ENCODE measurements at places on chromosomes 4 and X. TPM values are rescaled to one million over a fixed set of nuclear protein-coding genes. Genes with fewer than 3 reads are reported as not detected.
A peak's percentile ranks its signal among the peaks of the same experiment; 100 is the strongest.

Gene SERPINA7
- total RNA-seq, result not detected

Gene KLHL15
- 3.4 TPM for total RNA-seq

Gene GIMD1
- not detected for total RNA-seq

- no peak for DNase-seq
- no peaks in the 10 kb centered on the region for H3K36me3 ChIP-seq
- peaks cover 3% of the 10 kb centered on the region for H3K4me1 ChIP-seq
- no peak overlapping the region for H3K27ac ChIP-seq
- H3K27me3 ChIP-seq, result no peaks in the 10 kb centered on the region
Measured at GRCh38 chr4:41468122-41468521, 69.8 kb upstream of the LIMCH1 start.

DNA sequence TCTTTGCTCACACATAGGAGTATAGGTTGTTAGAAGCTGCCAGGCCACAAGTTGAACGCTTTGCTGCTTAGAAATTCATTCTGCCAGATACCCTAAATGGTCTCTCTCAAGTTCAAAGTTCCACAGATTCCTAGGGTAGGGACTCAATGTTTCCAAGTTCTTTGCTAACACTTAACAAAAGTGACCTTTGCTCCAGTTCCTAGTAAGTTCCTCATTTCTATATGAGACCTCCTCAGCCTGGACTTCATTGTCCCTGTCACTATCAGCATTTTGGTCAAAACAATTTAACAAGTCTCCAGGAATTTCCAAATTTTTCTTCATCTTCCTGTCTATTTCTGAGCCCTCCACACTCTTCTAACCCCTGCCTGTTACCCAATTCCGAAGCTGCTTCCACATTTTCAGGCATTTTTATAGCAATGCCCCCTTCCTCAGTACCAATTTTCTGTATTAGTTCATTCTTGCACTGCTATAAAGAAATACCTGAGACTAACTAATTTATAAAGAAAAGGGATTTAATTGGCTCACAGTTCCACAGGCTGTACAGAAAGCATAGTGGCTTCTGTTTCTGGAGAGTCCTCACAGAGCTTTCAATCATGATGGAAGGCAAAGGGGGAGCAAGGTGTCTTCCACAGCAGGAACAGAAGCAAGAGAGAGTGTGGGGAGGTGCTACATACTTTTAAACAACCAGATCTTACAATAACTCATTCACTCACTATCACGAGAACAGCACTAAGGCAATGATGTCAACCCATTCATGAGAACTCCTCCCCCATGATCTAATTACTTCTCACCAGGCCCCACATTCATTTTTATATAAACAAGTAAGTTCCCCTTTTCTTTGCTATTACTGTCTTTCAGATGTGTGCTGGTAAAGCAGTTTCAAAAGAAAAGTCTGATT, 11.5 kb upstream of the TLR1 start:
- no peaks in the 10 kb centered on the region for H3K36me3 ChIP-seq
- H3K4me3 ChIP-seq, result no peak overlapping the region
- peak overlapping the region; percentile 72 for H3K27ac ChIP-seq
- no peaks in the 10 kb centered on the region for H3K27me3 ChIP-seq

DNA sequence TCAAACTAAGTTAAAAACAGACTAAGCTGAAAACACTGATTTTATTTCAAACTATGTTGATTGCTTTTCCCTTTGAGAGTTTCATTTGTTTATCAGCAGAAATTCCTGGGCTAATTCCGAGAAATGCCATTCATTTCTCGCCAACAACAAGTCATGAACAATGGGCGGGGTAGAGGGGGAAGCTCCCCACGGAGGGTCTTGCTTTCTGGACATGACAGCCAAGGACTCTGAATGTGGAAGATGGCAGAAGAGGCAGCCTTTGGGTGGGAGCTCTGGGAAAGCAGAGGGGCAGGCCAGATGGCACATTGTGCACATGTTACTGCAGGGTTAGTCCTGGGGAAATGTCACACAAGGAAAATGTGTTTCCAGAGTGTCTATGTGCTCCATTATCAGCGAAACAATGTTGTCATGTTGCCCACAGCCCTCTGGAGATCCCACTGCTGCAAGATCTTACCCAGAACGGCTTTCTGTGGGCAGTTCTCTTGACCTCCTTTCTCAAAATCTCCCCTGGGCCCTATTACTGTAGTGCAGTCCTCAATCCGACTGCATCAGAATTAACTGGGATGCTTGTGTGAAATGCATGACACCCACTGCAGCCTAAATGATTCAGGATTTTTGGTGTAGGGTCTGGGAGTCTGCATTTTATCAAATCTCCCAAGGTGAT, 45.0 kb downstream of the CHRDL1 start:
- no peak overlapping the region for H3K27ac ChIP-seq
- no peak overlapping the region for H3K4me3 ChIP-seq
- no peaks in the 10 kb centered on the region for H3K36me3 ChIP-seq
- DNase-seq, result no peak
- no peaks in the 10 kb centered on the region for H3K4me1 ChIP-seq

- H3K36me3 ChIP-seq, result no peaks in the 10 kb centered on the region
- DNase-seq, result no peak
- no peaks in the 10 kb centered on the region for H3K27me3 ChIP-seq
- H3K4me1 ChIP-seq, result no peaks in the 10 kb centered on the region
- no peak overlapping the region for H3K4me3 ChIP-seq
Measured at GRCh38 chrX:57453901-57454300, 137.9 kb upstream of the ZXDB start.

DNA sequence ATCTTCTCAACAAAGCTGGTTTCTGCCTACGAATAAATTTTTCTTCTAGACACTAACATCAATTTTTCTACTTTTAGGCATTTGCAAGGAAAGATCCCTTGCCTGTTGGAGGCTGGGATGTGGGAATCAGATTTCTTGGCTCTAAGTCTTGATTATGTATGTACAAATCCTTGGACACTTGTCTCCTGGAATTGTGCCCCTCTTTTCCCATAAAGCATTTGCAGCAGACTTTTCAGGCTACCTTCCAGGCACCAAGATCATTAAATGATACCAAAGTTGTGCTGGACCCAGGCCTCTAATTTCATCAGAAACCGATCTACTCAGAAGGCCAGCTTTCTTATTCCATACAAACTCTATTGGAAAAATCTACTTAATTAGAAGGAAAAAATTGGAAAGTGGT, 339.5 kb upstream of the DIPK2B start:
- H3K36me3 ChIP-seq, result no peaks in the 10 kb centered on the region
- no peak overlapping the region for H3K27ac ChIP-seq
- DNase-seq, result no peak
- no peaks in the 10 kb centered on the region for H3K4me1 ChIP-seq
- H3K27me3 ChIP-seq, result no peaks in the 10 kb centered on the region
- H3K4me3 ChIP-seq, result no peak overlapping the region

GRCh38 chr4:155639704-155640523, 26.7 kb upstream of the GUCY1A1 start:
- no peak overlapping the region for H3K27ac ChIP-seq
- no peaks in the 10 kb centered on the region for H3K36me3 ChIP-seq
- DNase-seq, result no peak
- H3K4me1 ChIP-seq, result peaks cover 22% of the 10 kb centered on the region
- no peak overlapping the region for H3K4me3 ChIP-seq

- DNase-seq, result no peak
- no peak overlapping the region for H3K27ac ChIP-seq
- no peaks in the 10 kb centered on the region for H3K4me1 ChIP-seq
- H3K36me3 ChIP-seq, result no peaks in the 10 kb centered on the region
- no peaks in the 10 kb centered on the region for H3K27me3 ChIP-seq
Measured at GRCh38 chrX:151570561-151570960, 7.1 kb downstream of the PASD1 start.

DNA sequence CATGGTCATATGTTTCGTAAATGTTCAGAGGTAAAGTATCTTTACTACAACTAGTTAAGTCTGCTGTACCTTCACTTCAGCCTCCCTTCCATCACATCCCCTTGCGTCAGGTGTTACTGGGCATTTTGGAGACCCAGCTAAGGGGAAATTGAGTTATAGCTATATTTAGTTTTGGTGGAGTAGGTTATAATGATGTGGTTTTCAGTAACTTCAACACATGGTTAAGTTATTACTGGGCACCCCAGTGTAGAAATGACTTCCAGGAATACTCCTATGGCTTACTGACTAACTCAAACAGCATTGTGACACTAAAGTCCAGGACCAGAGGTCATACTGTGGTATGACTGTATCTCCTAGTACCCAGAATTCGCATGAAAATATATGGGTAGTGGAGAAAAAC, 23.4 kb upstream of the ACSL1 start:
- H3K4me1 ChIP-seq, result no peaks in the 10 kb centered on the region
- H3K36me3 ChIP-seq, result no peaks in the 10 kb centered on the region
- H3K4me3 ChIP-seq, result no peak overlapping the region
- H3K27me3 ChIP-seq, result no peaks in the 10 kb centered on the region
- no peak for DNase-seq

- H3K27me3 ChIP-seq, result no peaks in the 10 kb centered on the region
- no peaks in the 10 kb centered on the region for H3K36me3 ChIP-seq
- no peak overlapping the region for H3K4me3 ChIP-seq
- no peak for DNase-seq
Measured at GRCh38 chr4:58274553-58274952, 1164.4 kb upstream of the IGFBP7 start.

DNA sequence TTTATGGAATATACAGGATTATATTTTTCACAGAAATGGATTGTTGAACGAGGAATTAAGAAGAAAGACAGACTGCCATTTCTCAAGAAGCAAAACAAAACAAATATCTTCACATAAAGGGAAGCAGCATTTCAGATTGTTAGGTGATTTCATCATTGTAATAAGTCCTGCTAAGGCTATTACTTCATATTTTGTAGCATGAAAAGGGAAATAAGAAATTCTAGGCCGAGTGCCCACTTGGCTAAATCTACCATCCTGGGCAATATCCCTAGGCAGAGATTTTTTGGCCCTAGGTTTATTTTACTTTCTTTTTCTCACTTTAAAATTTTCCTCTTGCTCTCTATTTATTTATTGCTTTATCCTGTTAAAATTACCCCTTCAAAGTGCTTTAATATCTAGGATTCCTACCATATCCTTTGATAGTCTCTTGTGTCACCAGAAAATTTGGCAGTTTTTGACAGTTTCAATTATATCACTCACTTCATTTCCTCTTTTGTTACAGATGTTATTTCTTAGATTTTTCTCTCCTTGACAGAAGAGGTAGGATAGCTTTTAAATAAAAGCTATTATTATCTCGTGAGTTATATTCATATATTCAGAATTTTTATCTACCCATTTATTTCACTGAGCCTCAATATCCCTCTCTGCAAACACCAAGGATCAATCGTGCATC, 142.3 kb downstream of the PDGFC start:
- no peaks in the 10 kb centered on the region for H3K36me3 ChIP-seq
- no peak overlapping the region for H3K4me3 ChIP-seq
- H3K27me3 ChIP-seq, result no peaks in the 10 kb centered on the region
- no peak for DNase-seq
- H3K27ac ChIP-seq, result peak overlapping the region; percentile 35

- no peaks in the 10 kb centered on the region for H3K27me3 ChIP-seq
- peak; percentile 55 for DNase-seq
- H3K4me3 ChIP-seq, result no peak within 1 kb of the TSS
- no peak within 1 kb of the TSS for H3K27ac ChIP-seq
Measured at GRCh38 chrX:55074851-55075467, at the start of gene PAGE2B. Gene PAGE2B, plus strand, starts transcription at chrX:55075030. Its CDS starts 1,012 bp downstream, at chrX:55076042.

GRCh38 chrX:66680451-66680850, 41.6 kb upstream of the EDA2R start:
- no peak overlapping the region for H3K27ac ChIP-seq
- no peaks in the 10 kb centered on the region for H3K27me3 ChIP-seq
- no peaks in the 10 kb centered on the region for H3K36me3 ChIP-seq

DNA sequence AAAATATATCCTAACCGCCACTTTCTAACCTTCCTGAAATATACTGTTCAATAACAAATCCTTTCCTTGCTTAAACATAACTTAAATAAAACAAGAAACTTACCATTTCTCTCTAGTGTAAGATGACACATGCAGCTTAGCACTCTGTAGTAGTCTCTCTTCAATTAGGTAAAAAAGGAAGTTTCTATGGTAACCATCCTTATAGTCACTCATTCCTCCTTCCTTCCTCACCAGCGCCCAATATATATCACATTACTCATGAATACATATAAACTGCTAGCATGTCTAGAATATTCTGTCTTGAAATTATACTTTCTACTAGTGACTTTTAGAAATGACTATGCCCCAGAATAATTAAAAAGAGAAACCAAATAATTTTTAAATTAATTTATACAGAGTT, 112.2 kb downstream of the SNCA start:
- H3K4me3 ChIP-seq, result no peak overlapping the region
- no peak overlapping the region for H3K27ac ChIP-seq
- H3K36me3 ChIP-seq, result no peaks in the 10 kb centered on the region
- H3K4me1 ChIP-seq, result no peaks in the 10 kb centered on the region
